ENCODE measurements at places on chromosomes 12 and 14.

DNA sequence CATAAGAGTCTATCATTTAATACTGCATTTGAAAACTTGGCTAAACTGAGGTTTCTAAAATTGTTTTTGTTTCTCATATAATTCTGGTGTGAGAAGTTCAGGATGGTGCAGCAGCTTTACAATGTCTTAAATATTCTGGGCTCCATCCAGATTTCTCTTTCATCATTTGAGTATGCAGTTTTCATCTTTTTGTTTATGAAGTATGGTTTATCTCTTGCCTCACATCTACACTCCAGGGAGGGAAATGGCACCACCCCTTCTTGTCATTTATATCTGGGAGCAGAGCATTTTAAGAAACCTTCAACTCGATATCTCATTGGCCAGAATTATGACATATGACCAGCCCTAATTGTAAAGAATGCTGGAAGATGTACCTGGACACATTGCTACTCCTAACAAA is 24.3 kb downstream of the GEMIN2 start:
- DNase-seq = no peak

- no peak for DNase-seq
Measured at GRCh38 chr14:54722791-54723432, 156.0 kb downstream of the SAMD4A start.

- DNase-seq = no peak
Measured at GRCh38 chr12:122060081-122060501, 18.5 kb upstream of the MLXIP start.

DNA sequence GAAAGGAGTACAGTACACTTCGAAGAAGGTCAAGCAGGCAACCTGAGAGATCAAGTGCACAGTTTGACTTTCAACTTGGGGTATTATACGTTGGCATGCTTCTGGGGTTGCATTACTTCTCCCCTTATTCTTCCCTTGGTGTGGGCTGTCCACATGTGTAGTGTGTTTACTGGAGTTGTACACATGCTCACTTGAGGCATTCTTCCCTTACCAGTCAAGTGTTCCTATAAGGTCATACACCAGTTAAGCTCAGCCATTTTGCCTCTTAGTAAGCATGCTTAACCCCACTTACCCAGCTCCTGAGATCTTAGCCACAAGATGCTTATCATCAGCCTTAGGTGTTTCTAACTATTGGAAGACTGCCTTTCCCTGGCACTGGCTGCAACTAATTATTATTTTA is 63.8 kb downstream of the C12orf42 start:
- no peak for DNase-seq

DNA sequence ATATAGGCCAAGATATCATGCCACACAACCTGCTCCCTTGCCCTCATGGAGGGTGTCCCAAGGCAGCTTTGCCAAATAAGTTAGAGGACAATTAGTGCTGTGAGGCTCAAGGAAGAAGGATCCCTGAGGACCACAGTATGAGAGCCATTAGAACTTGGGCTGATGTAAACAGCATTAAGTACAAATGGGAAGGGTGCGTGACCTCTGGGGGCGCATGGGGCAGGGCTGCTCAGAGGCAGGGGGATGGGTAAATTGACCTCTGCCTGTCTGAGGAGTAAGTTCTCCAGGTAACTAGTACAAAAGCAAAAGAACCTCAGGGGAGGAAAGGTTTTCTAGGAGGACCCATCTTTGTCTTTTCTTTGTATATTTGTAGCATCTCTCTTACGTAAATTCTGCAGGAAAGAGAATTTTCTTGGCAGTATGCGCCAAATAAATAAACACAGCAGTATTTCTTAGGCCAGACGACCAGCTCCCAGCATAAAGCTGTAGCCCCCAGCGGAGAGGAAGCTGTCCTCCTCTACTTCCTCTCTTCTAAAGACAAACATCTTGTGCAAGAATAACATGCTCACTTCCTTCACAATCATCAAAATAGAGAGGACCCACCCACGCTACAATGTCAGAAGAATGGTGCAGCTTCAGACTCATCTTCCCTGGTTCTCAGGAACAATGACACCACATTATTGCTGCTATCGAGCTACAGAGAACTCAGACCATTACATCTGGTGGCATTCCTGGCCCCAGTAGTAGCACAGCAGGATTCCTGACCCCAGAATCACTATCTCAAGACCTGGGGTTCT is 16.4 kb upstream of the VWF start:
- DNase-seq = no peak

DNA sequence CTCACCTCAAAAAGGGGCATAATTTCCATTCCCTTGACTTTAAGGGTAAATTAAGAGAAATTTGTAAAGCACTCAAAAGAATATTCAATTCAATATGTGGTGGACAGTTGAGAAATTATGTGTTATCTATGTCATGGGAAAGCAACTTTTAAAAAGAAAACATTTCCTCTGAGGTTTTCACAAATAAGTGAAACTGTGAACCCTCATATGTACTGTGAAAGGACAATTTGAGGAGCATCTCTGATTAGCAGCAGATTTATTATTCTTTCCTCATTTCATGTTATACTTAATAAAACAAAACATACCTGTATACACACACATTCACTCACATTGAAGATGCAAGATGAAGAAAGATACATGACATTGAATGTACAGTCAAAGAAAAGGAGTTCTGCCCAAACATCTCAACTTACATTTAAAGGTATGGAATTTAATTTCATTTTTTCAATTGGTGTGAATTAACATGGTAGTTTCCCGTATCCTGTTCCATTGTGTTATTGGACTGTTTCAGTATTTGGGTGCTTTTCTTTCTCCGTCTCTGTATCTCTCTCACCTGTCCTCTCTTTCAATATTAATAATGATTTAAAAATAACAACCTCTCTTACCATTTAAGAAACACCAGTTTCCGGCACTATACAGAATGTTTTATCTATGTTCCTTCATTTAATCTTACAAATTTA is at the start of gene KLRF1:
Gene KLRF1, plus strand, starts transcription at position 273 of the 680 bp plus-strand sequence. Its CDS starts 64 bp downstream, at position 337.
- no peak for DNase-seq

- no peak for DNase-seq
Measured at GRCh38 chr14:66066981-66067776, 419.0 kb upstream of the CCDC196 start.

DNA sequence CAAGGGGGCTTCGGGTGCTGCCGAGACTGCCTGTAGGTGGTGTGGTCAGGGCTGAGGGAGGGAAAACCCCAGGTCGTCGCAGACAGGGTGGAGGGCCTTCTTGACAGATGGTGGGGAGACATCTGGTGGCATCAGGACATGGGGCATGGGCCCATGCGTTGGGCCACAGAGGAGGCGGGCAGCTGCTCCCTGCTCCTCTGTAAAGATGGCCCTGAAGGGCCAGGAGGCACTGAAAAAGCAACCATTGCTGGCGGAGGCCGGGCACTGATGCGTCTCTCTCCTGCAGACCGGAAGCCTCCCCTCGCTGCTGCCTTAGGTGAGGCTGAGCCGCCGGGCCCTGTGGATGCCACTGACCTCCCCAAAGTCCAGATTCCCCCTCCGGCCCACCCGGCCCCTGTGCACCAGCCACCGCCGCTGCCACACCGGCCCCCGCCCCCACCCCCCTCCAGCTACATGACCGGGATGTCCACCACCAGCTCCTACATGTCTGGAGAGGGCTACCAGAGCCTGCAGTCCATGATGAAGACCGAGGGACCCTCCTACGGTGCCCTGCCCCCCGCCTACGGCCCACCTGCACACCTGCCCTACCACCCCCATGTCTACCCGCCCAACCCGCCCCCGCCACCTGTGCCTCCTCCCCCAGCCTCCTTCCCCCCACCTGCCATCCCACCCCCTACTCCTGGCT is 28.8 kb downstream of the CCNK start:
- peak; percentile 57 for DNase-seq

- no peak for DNase-seq
Measured at GRCh38 chr14:71332476-71332875, 425.2 kb downstream of the PCNX1 start.

DNA sequence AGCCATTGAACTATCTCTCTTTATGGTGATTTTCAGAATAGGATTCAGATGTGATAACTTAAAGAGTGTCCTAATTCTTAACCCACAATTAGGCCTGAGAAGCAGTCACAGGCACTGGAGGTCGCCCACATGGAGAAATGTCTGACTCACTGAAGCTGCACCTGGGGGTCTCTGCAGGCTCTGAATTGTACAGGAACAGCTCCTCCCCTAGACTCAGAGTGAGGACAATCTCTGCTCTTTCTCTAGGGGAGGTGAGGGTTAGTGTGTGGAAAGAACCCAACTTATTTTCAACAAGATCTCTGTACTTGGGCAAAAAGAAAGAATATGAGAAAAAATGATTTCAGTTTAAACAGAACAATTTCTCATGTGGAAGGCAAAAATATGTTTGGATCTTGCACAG is 1124.6 kb downstream of the TMEM121 start:
- DNase-seq = no peak

DNA sequence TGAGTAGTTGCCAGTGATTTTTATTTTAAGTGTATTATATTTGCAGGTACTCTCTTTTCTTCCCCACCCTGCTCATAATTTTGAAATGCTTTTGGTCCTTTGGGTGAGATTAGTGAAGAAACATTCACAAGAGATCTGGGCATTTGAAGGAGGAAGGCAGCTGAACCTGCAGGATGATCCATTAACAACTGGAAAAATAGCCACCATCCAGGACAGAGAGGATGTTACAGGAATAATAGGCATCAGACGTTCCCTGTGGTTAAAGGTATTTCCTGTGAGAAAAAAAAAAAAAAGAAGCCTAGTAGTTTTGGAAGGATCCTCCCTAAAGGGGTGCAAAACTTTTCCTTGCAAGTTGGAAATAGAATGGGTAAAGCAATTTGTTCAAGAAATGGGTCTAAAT is 145.3 kb downstream of the SLC38A4 start:
- DNase-seq = no peak

DNA sequence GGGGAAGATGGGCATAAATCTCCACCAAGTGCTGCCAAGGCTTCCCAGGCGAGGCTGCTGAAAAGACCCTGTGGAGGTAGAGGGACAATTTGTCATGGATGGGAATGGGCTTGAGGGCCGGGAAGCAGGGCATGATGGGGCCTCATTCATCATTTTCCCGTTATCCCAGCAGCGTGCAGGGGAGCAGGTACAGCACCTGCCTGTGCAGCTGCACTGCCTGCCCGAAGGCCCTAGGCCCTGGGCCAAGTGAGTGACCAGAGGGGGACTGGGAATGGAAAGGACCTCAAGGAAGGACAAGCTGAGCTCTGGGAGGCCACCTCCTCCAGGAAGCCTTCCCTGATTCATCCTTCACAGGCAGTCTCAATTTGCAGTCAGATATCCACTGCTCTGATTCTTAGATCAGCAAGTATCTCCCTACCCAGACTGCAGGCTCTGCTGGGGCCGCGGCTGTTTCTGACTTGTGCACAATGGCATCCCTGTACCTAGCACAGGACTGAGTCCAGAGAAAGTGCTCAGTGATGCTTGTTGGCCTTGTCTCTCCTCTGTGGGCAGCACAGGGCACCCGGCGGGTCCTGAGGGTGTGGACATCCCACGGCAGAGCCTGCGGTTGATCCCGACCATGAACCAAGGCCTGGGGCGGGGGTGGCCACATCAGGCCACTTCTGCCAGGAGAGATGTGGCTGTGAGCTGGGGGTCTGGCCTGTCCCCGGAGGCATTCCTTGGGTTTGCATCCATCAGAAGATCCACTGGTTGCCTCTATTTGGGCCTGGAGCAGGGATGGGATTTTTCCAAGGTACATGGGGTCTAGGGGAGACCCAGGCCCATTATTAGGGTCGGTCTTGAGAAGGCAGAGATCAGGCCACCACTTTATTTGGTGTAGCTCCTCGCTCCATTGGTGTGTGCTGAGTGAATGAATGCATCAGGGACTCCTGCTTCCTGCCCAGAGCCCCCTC is 167.3 kb upstream of the RTL1 start:
- DNase-seq = peak; percentile 49

DNA sequence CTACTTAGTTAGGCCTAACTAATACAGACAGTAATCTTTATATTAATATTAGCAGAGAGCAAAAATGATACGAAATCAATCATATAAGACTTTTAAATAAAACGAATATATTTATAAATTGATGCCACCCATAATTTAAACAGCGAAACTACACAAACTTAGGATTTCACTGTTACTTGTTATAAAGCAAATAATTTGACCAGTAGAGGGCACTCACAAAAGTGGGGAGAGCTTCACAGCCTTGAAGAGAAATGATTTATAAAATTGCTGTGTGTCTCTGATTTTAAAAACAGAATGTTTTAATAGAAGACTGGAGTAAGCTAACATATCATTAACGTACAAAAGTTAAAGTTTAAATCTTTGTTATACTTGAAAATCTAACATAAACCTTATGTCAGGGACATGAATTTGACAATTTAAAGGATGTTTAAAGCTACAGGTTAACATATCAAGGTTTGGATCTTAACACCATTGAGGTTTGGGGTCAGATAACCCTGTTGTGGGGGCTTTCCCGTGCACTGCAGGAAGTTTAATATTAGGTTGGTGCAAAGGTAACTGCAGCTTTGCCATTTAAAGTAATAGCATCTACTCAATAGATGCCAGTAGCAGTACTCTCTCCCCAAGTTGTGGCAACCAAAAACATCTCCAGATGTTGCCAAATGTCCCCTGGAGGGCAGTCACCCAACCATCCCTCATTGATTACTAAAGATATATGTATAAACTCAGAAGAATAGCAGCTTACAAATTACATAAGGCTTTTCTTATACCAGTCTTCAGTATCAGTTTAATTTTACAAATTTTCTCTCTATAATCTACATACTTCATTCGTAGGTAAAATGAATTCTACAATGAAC is 9.3 kb downstream of the KRAS start:
- no peak for DNase-seq

DNA sequence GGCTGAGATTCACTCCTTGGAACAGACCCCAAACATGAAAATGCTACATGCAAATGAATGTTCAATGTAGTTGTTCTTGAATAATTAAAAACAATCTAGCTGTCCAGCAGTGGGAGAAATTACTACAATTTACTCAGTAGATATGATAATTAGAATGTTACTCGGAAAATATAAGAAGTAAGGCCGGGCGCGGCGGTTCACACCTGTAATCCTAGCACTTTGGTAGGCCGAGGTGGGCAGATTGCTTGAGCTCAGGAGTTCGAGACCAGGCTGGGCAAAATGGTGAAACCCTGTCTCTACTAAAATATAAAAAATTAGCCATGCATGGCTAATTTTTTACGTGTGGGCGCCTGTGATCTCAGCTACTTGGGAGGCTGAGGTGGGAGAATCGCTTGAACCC is 15.3 kb upstream of the PTGER2 start:
- DNase-seq = no peak

DNA sequence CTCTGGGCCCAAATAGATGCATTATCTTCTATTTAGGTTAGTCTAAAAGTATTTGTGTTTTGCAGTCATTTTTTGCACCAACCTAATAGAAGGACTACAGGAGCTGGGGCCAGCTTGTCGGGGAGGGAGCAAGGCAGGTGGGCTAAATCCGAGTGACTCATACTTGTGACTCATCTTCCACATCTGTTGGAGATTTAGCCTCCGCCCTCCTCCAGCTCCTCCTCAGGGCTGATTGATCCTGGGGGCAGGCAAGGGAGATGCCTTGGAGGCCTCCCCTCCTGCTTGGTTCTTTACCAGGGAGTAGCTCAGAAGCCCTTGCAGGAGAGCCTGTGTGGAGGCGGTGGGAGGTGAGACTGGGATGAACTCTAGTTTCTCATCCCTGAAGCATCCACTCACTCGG is 27.9 kb downstream of the RHOF start:
- no peak for DNase-seq
